ENCODE measurements at places on chromosomes 11 and 22.

GRCh38 chr11:74450318-74450717 lies 17.0 kb downstream of the KCNE3 start:
- DNase-seq: no peak

GRCh38 chr11:60118338-60118737 lies 29.9 kb downstream of the MS4A2 start:
- no peak for DNase-seq

GRCh38 chr11:65829459-65829858 lies 4.3 kb upstream of the SNX32 start:
- no peak for DNase-seq

DNA sequence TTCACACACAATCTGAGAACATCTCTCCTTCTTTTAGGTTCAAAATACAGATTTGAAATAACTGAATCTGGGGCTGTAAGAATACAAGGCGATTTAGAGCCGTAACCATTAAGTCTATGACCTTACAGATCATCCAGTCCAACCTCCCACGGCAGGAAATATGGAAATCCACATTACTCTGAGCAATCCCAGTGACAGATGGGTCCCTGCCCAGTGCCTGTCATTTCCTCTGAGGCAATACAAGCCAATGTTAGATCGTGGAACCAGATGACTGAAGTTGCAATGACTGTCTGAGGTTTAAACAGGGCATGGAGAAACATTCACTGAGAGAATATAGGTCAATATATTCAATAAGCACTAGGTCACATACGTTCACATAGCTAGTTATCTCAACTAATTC lies 77.4 kb upstream of the OR5AK2 start:
- DNase-seq: no peak

- no peak for DNase-seq
Measured at GRCh38 chr11:43694477-43694876, 13.9 kb downstream of the HSD17B12 start.

DNA sequence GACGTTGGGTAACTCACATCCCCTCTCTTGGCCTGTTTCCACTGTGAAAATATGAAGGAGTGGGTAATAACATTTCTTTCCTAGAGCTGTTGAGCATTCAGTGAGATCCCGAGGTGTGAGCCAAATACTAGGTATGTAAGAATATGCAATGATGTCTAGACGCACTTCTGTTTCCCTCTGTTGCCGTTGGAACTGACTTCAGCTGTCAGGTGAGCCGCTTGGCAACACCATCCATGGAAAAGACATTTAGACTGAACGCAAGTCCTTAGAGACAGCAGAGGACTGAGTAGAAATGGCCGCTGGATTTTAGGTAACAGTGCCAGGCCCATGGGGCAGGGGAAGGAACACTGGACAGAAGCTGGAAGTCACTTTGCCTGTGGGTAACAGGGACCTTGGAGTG lies 29.5 kb upstream of the SHANK2 start:
- no peak for DNase-seq

DNA sequence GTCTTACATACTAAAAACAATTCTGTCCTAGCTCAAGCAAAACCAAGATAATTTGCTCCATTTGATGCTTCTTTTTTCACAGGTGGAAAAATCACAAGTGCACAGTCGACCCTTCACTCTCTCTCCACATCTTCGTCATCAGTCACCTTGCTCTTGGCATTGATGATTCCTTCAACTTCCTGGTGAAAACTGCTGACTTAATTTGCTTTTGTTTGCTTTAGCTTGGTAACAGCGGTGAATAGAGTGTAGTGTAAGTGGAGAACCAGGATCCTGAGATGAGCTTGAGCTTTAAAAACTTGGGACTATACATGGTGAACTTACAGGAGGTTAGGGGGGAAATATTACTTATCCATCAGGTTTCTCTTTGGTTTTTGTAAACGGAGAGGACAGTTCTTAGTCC lies 331.1 kb upstream of the ARHGAP42 start:
- peak; percentile 23 for DNase-seq

DNA sequence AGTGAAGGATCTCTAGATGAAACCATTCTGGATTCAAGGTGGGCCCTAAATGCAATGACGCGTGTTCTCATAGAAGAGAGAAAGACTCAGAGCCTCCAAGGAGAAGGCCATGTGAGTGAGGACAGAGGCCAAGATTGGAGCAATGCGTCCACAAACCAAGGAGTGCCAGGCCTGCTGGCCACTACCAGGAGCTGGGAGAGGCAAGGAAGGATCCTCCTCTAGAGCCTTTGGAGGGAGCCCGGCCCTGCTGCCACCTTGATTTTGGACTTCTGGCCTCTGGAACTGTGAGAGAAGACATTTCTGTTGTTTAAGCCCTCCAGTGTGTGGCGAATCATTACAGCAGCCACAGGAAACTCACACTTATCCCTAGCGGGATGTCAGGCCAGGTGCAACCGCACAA lies 52.7 kb upstream of the SHANK2 start:
- DNase-seq: peak; percentile 13

- peak; percentile 6 for DNase-seq
Measured at GRCh38 chr22:28548406-28548805, 131.2 kb downstream of the TTC28 start.

GRCh38 chr11:104645261-104646222 lies 252.7 kb downstream of the CASP12 start:
- no peak for DNase-seq

DNA sequence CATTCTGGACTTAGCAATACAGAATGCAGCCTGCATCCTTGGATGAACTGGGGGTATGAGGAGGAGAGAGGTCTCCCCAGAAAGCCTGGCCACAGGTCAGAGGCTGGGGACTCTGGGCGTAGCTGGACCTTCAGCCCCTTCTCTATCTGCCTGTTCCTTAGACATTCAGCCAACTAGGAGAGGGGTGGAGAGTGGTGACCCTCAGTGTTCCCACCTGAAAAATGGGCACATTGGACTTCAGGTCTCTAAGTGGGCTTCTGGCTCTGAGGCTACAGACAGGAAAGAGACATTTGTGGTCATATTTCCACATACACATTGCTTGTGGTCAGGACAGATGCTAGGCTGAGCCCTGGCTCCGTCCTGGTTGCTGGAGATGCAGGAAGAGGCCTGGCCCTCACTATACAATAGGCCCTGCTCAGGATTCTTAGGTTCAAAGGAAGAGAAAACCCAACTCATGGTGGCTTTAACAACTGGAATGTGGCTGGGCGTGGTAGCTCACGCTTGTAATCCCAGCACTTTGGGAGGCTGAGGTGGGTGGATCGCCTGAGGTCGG lies 30.1 kb upstream of the CBX7 start:
- no peak for DNase-seq

GRCh38 chr11:106821291-106821690 lies 197.0 kb downstream of the GUCY1A2 start:
- DNase-seq: no peak

DNA sequence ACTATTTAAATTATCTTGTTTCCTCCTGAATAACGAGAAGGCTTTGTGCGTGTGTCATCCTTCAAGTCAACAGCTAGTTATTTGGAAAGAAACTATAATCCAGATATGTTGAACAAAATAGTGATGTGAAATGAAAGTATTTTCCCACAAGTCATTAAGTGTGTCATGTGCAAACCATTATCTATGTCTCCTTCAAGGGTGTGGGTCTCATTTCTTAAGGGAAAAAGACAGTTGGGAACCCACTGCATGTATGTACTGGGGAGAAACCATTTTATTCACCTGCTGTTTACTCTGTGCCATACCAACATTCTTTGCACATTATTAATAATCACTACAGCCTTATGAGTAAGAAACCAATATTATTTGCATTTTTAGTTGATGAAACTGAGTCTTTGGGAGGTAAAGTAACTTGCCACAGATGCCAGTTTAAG lies 145.3 kb upstream of the CTSC start:
- DNase-seq: no peak

DNA sequence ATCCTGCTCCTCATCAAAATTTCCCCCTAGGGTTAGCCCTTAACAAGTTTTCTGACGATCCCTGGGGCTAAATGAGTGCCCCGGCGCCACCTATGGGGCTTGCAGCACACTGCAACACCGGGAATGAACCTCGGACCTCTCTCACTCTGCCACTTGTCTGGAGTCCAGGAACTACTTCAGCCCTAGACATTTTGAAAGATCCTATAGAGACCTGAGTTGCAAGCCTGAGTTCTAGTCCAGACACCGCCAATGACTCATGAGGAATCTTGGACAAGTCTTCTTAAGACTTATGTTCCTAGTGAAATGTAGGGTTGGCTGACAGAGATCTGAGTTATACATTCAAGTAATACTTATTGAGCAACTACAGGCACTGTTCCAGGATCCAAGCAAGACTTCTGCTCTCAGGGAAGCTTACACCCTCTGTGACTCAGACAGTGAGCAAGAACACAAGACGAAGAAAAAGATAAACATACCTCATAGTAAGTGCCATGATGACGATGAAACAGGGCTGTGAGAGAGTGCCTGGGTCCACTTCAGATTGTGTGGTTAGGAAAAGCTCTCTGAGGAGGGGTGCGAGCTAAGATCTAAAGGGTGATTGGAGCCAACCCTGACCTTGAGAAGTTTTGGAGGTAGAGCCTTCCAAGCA lies 10.2 kb upstream of the STK33 start:
- peak; percentile 36 for DNase-seq

DNA sequence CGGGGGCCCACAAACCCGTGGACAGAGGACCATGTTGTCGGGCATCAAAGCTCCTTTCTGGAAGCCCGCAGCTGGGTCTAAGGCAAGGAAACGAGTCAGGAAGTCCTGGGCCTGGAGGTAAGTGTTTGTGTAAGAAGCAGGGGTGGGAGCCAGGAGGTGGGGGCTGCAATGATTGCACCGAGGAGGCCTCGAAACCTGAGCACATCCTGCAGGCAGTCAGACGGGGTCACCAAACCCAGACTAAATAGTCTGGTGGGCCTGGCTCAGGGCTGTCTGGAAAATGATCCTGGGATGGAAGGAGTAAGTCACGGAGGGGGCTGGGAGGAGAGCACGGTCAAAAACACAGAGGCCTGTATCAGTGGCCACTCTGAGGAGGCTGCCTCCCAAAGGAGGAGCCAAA lies 539.2 kb downstream of the MN1 start:
- DNase-seq: no peak

GRCh38 chr11:831961-832528 lies 707 bp upstream of the CD151 start:
- DNase-seq: no peak

- no peak for DNase-seq
Measured at GRCh38 chr11:120900643-120901042, 123.3 kb upstream of the TBCEL start.

- no peak for DNase-seq
Measured at GRCh38 chr11:110530900-110531741, 101.4 kb downstream of the FDX1 start.

- no peak for DNase-seq
Measured at GRCh38 chr11:16985297-16985696, 28.9 kb downstream of the PLEKHA7 start.

DNA sequence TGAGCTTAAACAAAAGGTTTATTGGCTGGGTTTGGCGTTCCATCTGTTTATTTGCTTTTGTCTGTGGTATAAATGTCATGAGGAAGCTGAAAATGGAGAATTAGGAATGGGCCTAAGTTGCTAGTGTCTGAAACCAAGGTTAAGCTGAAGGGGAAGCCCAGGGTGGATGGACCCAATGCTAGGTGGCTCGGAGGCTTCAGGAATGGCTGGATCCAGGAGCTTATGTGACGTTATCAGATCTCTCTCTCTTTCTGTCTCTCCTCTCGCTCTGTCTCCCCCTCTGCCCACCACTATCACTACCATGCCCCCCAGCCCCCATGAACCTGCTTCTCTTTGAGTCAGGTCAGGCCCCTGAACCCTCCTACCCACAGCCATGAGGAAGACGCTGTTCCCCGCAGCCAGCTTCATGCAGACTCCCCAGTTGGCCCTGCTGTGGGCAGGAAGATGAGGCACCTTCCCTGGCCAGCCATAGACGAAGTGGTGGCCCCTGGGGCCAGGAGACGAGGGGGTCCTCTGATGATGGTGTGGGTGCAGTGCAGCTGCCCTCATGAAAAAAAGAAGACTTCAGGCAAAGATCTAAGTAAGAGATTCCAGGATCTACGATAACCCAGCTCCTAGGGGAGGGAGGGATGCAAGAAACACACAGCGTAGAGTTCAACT lies 101.5 kb downstream of the BRD1 start:
- DNase-seq: no peak

GRCh38 chr22:39592081-39593065 lies 21.8 kb downstream of the CACNA1I start:
- no peak for DNase-seq

DNA sequence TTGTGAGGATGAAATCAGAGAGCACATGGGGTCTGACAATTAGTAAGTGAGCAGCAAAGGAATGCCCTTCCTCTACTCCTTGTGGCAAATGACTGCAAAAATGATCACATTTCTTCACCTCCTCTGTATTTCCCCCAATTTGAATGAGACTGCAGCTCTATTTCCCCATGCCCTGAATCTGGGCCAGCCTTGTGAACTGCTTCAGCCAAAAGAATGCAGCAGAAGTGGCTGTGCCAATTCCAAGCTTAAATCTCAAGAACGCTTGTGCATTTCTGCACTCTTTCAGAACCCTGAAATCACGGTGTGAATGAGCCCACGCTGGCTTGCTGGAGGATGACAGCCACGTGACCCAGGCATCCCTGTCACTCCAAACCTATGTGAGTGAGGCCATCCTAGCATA lies 9.9 kb downstream of the SLC43A3 start:
- DNase-seq: no peak

- no peak for DNase-seq
Measured at GRCh38 chr11:65639623-65640482, 2.0 kb downstream of the SIPA1 start.

DNA sequence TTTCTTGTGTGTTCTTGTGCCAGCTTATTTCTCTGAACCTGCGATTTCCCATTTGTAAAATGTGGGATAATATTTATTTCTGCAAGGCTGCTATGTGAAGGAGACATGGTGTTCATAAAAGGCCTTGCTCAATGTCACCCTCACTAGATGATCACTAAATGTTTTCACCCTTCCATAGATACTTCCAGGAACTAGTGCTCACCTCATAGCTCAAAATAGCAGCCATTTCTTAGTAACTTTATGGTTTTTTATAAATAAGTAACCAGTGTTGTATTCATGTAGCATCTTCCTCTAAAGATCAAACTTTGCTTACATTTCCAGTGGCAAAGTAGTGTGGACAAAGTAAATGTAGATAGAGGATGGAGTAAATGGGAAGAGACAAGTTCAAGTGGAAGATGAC lies 23.8 kb downstream of the SYTL2 start:
- DNase-seq: no peak

DNA sequence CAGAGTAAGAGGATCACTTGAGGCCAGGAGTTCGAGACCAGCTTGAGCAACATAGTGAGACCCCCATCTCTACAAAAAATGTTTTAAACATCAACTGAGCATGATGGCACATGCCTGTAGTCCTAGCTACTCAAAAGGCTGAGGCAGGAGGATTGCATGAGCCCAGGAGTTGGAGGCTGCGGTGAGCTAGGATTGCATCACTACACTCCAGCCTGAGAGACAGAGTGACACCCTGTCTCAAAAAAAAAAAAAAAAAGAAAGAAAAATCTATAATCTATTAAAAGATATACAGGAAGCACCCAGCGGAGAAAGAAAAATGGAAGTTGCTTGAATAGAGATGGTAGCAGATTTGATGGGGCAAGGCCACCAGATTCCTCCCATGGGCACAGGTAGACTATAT lies 61.8 kb downstream of the FAM83F start:
- DNase-seq: no peak
